ENCODE measurements at places on chromosomes 3 and 15.
A peak's percentile ranks its signal among the peaks of the same experiment; 100 is the strongest.

- DNase-seq, result no peak
These were observed 7.0 kb downstream of the CMTM6 start for GRCh38 chr3:32495609-32496008.

- DNase-seq, result no peak
These were observed 13.5 kb upstream of the SUCNR1 start for GRCh38 chr3:151859905-151860304.

DNA sequence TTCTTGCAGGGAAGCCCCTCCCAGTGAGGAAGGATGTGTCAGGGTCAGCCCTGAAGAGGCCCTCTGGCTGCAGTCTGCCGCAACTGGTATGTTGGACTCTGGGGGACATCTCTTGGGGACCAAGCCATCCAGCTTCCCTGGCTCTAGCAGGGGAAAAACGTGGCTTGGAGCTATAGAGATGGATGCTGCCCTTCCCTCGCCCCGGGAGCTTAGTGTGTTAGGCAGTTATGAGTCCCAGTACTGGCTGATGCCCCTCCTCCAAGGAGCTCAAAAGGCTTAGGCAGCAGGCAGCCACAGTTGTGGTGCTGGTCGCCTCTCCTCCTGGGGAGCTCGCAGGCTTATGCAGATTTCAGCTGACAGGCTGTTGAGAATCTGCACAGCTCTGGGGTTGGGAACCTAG lies 353.1 kb upstream of the GBE1 start:
- DNase-seq, result no peak

- peak; percentile 59 for DNase-seq
These were observed at the start of gene BDH1 for GRCh38 chr3:197555281-197556261. Gene BDH1 (minus strand): TSS chr3:197555968. CDS start chr3:197546443, 9,525 bp downstream.

- no peak for DNase-seq
These were observed 1.1 kb upstream of the TLNRD1 start for GRCh38 chr15:80999623-81000036.

- DNase-seq, result no peak
These were observed 34.1 kb upstream of the RASA2 start for GRCh38 chr3:141452773-141453172.

- DNase-seq, result no peak
These were observed 66.2 kb downstream of the MAP4 start for GRCh38 chr3:47949979-47950378.

GRCh38 chr3:111859061-111859973 lies at the start of gene PHLDB2:
Gene PHLDB2 (plus strand): TSS chr3:111859265. CDS start chr3:111884078, 24,813 bp downstream.
- no peak for DNase-seq

GRCh38 chr3:17046623-17047022 lies 161.9 kb downstream of the PLCL2 start:
- no peak for DNase-seq

DNA sequence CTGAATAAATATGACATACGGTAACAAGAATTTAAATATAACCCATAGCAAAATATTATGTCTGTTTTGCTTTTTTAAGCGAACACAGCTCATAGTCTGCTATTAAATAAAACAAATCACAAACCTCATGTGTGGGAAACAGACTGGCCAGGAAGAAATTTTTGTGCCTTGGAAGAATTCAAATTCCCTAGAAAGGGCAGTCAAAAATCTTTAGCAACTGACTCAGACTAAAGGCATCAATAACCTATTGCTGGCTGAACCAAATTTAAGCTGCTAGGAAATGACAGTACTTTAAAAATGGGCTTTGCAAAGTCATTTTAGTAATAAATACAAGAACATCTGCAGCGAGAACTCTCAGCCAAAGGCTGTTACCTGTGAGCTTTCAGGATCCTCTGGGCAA lies 151.4 kb downstream of the PLD1 start:
- DNase-seq, result no peak

- no peak for DNase-seq
These were observed 52.4 kb downstream of the SUCNR1 start for GRCh38 chr3:151925876-151926275.

DNA sequence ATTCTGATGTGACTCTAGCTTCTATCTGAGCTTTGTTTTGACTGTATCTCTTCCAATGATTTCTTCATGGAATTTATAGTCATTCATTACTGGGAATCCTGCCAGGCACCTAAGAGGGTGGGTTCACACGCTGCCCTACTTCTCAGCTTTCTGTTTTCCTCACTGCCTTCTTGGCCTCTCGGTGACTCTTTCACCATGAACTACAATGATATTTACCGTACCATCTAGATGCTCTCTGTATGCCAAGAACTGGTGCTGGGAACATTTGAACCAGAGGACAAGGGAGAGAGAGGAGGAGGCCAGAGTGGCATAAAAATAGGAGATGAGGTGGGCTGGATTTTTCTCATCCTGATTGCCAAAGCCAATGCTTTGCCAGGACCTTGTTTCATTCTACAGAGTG lies 280.0 kb upstream of the P2RY1 start:
- no peak for DNase-seq

- DNase-seq, result peak; percentile 73
These were observed 319.3 kb upstream of the AZI2 start for GRCh38 chr3:28667646-28668621.

- no peak for DNase-seq
These were observed 279.9 kb upstream of the UMPS start for GRCh38 chr3:124450366-124450765.

DNA sequence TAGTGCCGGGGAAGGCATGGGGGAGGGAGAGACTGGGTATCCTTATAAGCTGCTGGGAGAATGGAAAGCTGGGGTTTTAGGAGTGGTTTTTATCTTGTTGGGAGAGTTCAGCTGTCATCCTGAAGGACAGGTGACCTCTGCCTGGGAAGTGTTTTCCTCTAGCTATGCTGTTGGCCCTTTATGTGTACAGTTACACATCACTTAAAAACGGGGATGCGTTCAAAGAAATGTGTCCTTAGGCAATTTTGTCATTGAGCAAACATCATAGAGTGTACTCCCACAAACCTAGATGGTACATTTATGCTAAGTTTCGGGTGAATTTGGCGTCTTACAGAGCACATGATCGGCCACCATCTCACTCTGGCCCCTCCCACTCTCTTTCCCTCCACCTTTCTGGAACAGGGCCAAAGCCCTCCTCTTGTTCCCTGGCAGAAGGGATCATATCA lies 164.3 kb upstream of the NUDT16 start:
- no peak for DNase-seq

DNA sequence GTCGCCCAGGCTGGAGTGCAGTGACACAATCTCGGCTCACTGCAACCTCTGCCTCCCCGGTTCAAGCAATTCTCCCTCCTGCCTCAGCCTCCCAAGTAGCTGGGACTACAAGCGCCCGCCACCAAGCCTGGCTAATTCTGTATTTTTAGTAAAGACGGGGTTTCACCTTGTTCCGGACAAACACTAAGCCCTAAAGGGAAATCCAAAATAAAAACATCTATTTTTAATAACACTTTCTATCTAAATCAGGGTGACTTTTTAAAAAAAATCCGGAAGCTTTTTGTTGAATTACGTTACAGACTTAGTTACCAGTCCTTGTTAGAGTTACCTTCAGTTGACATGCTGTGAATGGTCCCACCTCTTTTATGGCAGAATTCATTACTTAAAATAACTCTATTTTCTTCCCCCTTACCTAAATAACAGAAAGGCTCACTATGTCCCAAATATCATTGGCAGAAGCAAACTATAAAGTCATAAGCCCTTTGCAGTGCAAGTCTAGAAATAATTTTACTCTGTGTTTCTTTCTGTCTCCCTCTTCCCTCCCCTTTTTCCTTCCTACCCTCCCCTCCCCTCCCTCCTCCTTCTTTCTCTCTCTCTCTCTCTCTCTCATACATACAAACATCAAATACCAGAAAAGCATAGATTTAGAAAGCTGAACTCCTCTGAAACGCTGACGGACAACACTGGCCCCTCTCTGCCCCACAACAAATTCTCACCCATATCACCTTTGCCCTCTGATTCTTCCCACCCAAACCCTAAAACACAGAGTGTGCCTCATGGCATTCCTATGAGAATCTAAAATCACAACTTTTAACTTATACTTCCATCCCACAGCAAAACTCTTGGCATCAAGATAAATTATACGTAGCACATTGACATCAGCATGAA lies 18.3 kb downstream of the THBS1 start:
- no peak for DNase-seq

DNA sequence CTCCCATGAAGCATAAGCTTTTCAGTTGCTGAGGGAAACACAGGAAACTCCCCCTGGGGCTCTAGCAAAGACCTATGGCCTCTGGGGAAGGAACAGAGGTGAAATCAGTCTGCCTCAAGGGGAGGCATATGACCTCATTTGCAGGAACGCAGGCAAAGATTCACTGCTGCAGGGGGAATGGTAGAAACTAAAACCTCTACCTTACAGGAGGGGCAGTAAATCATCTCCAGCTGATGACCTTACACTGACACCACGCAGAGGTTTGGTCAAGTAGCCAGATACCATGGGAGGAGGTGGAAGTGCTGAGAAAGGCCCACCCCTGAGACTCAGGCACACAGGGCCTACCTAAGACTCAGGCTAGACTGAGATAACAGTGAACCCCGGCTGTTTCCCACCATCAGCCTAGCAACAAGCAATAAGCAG lies 81.1 kb downstream of the RAD18 start:
- no peak for DNase-seq

Data from posterior cingulate gyrus (tissue), 11 donors.